ENCODE measurements at places on chromosomes 11 and 22.

DNA sequence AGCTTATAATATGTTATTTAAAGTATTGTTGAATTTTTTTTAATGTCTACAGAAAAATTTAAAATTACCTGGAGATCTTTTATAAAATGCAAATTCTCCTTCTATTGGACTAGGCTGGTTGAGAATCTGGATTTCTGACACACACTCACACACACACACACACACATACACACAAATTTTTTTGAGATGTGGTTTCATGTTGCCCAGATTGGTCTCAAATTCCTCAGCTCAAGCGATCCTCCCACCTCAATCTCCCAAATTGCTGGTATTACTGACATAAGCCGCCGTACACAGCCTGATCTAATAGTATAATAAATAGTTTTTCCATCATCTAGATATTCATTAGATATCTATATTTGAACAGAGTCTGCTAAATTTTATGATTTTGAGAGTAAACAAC lies 4.5 kb upstream of the RFPL1 start:
- no peak for DNase-seq

DNA sequence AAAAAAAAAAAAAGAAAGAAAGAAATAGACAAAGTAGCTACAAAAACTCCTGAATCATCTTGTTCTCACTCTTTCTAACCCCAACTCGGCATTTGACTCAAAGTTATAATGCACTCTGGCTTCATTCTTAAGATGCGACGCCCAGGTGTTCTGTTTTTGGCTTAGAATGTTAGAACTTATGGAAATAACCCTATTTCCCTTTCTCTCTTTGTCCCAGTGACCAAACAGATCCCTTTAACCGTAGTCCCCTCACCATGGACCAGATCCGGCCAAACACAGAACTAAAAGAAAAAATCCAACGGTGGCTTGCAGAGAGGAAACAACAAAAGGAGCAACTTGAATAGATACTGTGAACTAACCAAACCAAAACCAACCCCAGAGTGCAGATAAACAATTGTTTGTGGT lies 5.3 kb upstream of the ATP5MG start:
- no peak for DNase-seq

- DNase-seq = no peak
Observed at GRCh38 chr11:119772641-119773415, 43.8 kb upstream of the NECTIN1 start.

DNA sequence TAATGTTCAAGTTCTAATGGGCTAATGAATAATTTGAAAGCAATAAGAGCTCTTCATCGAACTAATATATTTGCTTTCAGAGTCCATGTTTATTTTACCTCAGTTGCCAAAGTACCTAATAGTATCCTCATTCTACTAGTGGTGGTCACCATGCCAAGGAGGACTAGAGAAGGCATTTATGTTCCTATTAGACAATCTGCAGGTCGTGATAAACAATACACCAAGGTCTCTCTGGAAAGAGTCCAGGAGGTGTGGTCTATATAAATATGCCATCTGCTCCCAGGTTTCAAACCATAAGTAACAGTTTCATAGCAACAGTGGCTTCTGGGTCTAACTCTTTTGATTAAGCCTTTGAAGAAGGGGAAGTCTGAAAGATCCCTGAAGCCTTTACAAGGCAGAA lies 42.9 kb downstream of the ARFGAP3 start:
- DNase-seq = no peak

- no peak for DNase-seq
Observed at GRCh38 chr22:34390400-34390799, 470.1 kb upstream of the LARGE1 start.

GRCh38 chr11:66494935-66495334 lies 14.7 kb downstream of the DPP3 start:
- DNase-seq = no peak

GRCh38 chr22:39820256-39820655 lies 73.3 kb downstream of the ENTHD1 start:
- no peak for DNase-seq

- DNase-seq = no peak
Observed at GRCh38 chr11:9219572-9219971, 45.6 kb downstream of the DENND5A start.

DNA sequence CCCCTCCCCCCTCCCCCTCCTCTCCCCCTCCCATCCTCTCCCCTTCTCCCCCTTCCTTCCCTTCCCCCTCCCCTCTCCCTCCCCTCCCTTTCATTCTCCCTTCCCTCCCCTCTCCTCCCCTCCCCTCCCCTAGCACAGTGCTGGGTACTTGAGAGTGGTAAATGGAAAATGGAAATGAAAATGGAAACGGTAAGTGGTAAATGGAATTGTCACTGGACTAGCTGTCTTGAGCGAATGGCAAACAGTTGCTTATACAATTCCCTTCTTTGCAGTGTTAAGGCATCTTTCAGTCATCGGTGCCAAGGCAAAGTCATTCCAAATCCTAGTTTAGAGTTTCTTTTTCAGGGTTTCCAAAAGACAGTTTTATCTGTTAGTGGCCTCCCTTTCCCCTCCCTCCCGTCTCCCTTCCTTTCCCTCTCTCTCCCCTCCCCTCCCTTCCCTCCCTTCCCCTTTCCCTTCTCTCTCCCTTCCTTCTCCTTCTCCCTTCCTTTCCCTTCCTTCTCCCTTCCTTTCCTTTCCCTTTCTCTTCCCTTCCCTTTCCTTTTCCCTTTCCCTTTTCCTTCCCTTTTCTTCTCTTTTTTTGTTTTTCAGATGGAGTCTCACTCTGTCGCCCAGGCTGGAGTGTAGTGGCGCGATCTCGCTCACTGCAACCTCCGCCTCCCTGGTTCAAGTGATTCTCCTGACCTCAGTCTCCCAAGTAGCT lies 47.3 kb downstream of the GRAMD1B start:
- no peak for DNase-seq

- no peak for DNase-seq
Observed at GRCh38 chr11:831118-831864, 1.5 kb upstream of the CD151 start.
